ENCODE measurements at places on chromosomes 2 and 18.

- H3K27me3 ChIP-seq: no peaks in the 10 kb centered on the region
- no peak overlapping the region for H3K27ac ChIP-seq
- H3K4me1 ChIP-seq: peaks cover 1% of the 10 kb centered on the region
- DNase-seq: no peak
Measured at GRCh38 chr2:55252832-55253231, 16.2 kb downstream of the MTIF2 start.

- peak; percentile 61 for DNase-seq
- peaks cover 65% of the 10 kb centered on the region for H3K4me1 ChIP-seq
- H3K36me3 ChIP-seq: peaks cover 15% of the 10 kb centered on the region
Measured at GRCh38 chr18:13437796-13438506, 219.4 kb downstream of the LDLRAD4 start.

GRCh38 chr2:117770730-117771129 lies 43.8 kb upstream of the DDX18 start:
- no peaks in the 10 kb centered on the region for H3K4me1 ChIP-seq
- H3K36me3 ChIP-seq: no peaks in the 10 kb centered on the region
- H3K27me3 ChIP-seq: peaks cover 26% of the 10 kb centered on the region
- DNase-seq: no peak

- H3K4me3 ChIP-seq: peak overlapping the region; percentile 6
- peaks cover 74% of the 10 kb centered on the region for H3K4me1 ChIP-seq
- H3K27ac ChIP-seq: peak overlapping the region; percentile 88
- H3K27me3 ChIP-seq: no peaks in the 10 kb centered on the region
- peaks cover 15% of the 10 kb centered on the region for H3K36me3 ChIP-seq
Measured at GRCh38 chr18:9147440-9148202, 11.0 kb downstream of the ANKRD12 start.

DNA sequence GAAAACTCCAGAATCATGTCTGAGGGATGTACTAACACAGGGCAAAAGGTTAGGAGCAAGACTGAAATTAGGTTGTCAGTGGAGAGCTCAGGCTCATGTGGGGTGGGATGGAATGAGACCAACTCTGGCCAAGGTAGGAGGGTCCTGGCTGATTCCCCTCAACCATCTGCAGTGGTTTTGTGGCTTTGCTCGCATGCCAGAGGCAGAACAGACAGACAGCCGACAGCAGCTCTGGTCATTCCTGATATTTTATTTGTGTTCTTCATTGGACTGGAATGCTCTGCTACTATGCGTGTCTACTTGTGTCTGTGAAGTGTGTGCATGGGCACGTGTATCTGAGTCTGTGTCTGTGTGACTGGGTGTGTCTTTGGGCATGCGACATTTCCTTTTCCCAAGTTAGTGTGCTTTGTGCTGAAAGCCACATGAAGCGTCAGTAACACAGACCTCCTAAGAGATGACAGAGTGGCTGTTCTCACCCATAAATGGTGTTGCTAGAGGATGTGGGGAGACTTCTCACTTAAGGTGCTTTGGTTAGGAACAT lies 239.5 kb downstream of the CNTNAP5 start:
- H3K27ac ChIP-seq: no peak overlapping the region
- H3K4me1 ChIP-seq: no peaks in the 10 kb centered on the region
- H3K27me3 ChIP-seq: no peaks in the 10 kb centered on the region
- DNase-seq: no peak
- no peak overlapping the region for H3K4me3 ChIP-seq

DNA sequence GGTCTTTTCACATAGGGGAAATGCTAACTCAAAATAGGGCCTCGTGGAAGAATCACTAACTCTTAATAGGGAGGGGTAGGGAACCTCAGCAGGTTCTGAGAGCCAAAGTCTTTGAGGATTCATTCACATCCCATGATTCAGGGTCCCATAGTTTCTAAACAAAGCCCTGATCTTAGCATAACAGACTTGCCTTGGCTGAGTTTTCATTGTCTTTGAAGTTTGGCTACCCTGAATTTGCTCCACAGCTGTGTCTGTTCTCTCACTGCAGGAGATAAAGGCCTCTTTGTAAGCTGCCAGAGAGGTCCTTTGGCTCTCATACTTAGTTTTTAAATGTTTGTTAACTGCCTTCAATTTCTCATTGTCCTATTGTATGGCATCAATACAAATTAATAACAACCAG lies 54.5 kb downstream of the ZDBF2 start:
- H3K36me3 ChIP-seq: no peaks in the 10 kb centered on the region
- DNase-seq: no peak
- H3K27me3 ChIP-seq: no peaks in the 10 kb centered on the region
- H3K4me3 ChIP-seq: no peak overlapping the region
- H3K4me1 ChIP-seq: no peaks in the 10 kb centered on the region
- no peak overlapping the region for H3K27ac ChIP-seq

GRCh38 chr2:195608768-195609454 lies 48.1 kb upstream of the SLC39A10 start:
- H3K27me3 ChIP-seq: no peaks in the 10 kb centered on the region
- DNase-seq: no peak
- no peak overlapping the region for H3K27ac ChIP-seq
- H3K36me3 ChIP-seq: no peaks in the 10 kb centered on the region
- no peak overlapping the region for H3K4me3 ChIP-seq
- peaks cover 29% of the 10 kb centered on the region for H3K4me1 ChIP-seq

DNA sequence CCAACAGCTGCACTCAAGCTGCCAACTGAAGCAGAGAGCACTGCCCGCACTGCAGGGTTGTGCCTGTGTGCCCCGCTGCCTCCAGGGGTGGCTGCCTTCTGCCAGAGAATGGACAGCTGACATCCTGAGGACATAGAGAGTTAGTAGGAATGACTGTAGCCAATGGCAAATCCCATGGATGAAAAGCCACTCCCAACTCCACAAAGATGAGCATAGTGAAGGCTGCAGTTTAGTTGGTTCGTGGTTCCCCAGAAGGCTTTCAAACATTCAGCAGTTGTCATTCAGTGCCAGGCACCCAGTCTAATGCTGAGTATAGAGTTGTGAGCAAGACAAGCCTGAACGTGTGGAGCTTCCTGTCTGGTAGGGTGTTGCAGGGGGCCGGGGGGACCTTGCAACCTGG lies 30.3 kb downstream of the GYPC start:
- no peak overlapping the region for H3K4me3 ChIP-seq
- H3K36me3 ChIP-seq: peaks cover 95% of the 10 kb centered on the region
- no peak for DNase-seq
- no peaks in the 10 kb centered on the region for H3K27me3 ChIP-seq
- peaks cover 35% of the 10 kb centered on the region for H3K4me1 ChIP-seq

GRCh38 chr2:112977559-112978056 lies at the start of gene IL36G:
TSS of gene IL36G (plus strand) at chr2:112978006. CDS start at chr2:112978639, 633 bp downstream.
- H3K27me3 ChIP-seq: no peaks in the 10 kb centered on the region
- no peaks in the 10 kb centered on the region for H3K36me3 ChIP-seq
- H3K4me1 ChIP-seq: peaks cover 20% of the 10 kb centered on the region
- H3K27ac ChIP-seq: no peak within 1 kb of the TSS
- no peak for DNase-seq

DNA sequence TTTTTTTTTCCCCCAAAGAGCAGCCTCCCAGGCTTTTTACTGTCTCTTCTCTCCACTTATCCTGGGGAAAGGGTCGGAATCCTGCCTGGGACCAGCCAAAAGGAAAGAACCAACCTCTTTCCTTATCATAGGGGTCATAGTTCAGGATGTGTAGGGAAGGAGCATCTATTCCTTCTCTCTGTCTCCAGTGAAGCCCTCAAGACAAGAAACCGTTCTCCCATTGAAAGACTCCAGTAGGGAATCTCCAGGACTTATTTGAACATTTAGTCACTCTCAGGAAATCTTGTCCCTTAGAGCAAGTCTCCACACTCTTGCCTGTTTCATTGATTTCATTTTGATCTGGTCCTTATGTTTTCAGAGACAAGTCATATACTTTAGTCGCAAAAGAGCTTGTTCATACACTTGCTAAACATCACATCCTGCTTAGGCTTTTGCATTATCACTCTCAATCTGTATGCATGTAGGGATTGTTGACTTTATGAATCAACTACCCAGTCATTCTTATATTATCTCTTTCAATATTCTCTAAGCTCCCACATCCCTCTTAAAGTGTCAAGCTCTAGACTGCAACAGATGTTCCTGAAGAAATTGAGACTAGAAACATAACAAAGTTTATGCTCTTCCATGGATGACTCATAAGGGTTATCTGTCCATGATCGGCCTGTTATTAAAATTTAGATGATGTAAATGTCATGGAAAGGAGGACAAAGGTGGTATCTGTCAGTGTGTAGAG lies 116.2 kb upstream of the ST6GAL2 start:
- no peak overlapping the region for H3K4me3 ChIP-seq
- no peaks in the 10 kb centered on the region for H3K36me3 ChIP-seq
- no peaks in the 10 kb centered on the region for H3K4me1 ChIP-seq
- no peaks in the 10 kb centered on the region for H3K27me3 ChIP-seq
- no peak for DNase-seq
- H3K27ac ChIP-seq: no peak overlapping the region

DNA sequence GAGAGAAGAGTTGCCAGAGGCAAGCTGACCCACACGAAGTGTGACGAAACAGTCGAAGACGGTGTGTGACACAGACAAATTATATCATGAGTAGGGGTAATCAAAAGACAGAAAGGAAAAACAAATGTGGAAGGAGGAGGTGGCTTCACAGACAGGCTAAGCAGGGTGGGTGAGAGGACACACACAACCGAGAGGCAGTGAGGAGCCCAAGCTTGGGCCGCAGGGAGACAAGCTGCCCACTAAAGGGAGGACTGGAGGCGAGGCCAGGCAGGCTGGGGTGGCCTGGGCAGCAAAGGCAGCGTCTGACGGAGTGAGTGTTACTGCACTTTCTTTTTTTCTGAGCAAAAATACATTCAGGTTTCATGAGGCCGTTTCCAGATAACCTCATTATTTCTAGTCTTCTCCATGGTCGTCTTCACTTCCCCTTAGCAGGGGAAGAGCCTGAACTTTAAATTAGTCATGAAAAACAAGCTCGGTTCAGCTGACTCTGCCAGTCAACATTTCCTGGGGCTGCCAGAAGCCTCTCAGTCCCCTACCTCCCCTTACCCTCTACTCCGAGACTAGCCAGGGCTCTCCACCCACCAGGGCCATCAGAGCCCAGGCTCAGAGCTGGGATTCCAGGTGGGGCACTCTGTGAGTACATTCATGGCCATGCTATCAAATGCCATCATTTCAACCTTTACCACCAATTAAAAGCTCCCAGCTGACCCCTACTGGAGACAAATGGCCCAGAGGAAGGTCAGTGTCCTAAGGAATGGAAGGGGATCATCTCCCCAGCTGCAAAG lies 13.8 kb upstream of the ZFP36L2 start:
- H3K4me1 ChIP-seq: peaks cover 12% of the 10 kb centered on the region
- H3K27me3 ChIP-seq: no peaks in the 10 kb centered on the region
- H3K27ac ChIP-seq: no peak overlapping the region
- no peak for DNase-seq
- no peak overlapping the region for H3K4me3 ChIP-seq

DNA sequence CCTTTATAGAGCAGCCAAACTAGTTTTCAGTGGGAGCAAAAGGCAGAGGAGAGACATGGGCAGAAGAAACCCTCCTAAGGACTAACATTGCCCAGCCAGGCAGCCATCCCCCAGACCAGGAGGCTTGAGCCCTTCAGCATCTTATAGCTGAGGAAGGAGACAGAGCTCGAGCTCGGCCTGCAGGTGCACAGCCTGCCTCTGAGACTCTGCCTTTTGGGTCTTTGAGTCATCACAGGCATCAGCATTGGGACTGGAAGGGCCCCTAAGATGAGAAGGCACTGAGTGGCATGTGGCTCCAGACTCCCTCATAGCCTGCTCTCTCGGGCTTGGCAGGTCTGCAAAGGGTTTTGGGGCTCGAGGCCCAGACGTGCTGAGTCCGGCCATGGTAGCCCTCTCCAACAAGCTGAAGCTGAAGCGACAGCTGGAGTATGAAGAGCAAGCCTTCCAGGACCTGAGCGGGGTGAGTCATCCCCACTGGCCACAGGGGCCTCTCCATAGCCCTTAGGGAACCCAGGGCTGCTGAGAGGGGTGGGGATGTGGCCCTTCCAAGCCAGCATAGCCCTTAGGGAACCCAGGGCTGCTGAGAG lies 84.1 kb downstream of the EPAS1 start:
- H3K36me3 ChIP-seq: peaks cover 3% of the 10 kb centered on the region
- H3K27ac ChIP-seq: no peak overlapping the region
- H3K27me3 ChIP-seq: no peaks in the 10 kb centered on the region
- no peak for DNase-seq

GRCh38 chr2:45496869-45497268 lies 114.2 kb downstream of the SRBD1 start:
- peak overlapping the region; percentile 14 for H3K4me3 ChIP-seq
- H3K27me3 ChIP-seq: no peaks in the 10 kb centered on the region
- H3K27ac ChIP-seq: peak overlapping the region; percentile 93
- no peak for DNase-seq
- H3K4me1 ChIP-seq: peaks cover 45% of the 10 kb centered on the region

- H3K4me1 ChIP-seq: no peaks in the 10 kb centered on the region
- no peak overlapping the region for H3K27ac ChIP-seq
- no peak overlapping the region for H3K4me3 ChIP-seq
- no peak for DNase-seq
Measured at GRCh38 chr2:99850084-99850710, 292.2 kb downstream of the AFF3 start.

DNA sequence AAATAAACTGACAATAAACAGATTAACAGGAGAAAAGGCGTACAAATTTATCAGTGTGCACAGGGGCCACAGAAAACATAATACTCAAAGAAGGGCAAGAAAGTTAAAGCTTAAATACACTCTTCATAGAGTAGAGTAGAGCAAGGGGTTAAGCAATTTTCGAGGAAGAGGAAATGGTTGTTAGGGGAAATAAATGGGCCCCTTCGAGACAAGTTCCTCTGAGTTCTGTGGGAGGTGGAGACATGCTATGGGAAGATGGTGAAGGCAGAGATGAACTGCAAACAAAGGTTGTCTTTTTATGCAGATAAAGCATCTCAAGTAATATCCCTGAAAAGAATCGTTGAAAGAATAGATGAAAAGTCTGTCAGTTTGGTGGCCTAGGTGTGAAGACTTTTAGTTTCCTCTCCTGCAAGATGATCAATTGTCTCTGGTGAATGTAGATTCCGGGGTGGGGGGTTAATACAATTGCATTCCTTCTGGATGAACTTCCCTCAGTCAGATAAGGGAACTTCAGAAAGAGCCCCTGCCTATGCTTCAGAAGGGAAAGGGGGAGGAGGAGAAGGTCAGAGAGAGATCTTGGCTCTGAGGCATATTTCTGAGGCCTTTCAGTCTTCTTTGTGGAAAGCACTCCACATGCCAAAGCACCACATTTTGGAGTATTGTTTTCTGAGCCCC lies 127.0 kb downstream of the METTL4 start:
- H3K27me3 ChIP-seq: peaks cover 4% of the 10 kb centered on the region
- H3K4me3 ChIP-seq: no peak overlapping the region
- no peak overlapping the region for H3K27ac ChIP-seq
- H3K36me3 ChIP-seq: no peaks in the 10 kb centered on the region
- no peaks in the 10 kb centered on the region for H3K4me1 ChIP-seq
- DNase-seq: no peak

DNA sequence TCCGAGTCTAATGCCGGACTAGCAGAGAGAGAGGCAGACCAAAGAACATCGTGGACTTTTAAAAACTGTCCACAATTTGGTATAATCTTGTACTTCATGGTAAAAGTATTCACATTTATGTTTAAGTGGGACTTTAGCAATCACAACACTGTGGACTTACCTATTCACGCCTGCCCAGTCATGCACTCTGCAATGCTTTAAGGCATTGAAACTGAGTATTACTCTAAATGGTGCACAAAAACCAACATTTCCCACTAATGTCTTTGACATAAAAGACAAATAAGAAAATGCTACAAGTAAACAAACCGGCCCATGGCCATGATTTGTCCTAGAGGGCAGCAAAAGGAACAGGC lies 91.3 kb downstream of the ACVR1 start:
- H3K36me3 ChIP-seq: peaks cover 20% of the 10 kb centered on the region
- no peak for DNase-seq
- H3K27ac ChIP-seq: peak overlapping the region; percentile 82
- no peaks in the 10 kb centered on the region for H3K27me3 ChIP-seq
- H3K4me1 ChIP-seq: peaks cover 66% of the 10 kb centered on the region
- H3K4me3 ChIP-seq: no peak overlapping the region
